ENCODE measurements at places on chromosomes 7 and 10.

- DNase-seq: no peak
Measured at GRCh38 chr7:131555552-131556052, 826 bp downstream of the PODXL start.

DNA sequence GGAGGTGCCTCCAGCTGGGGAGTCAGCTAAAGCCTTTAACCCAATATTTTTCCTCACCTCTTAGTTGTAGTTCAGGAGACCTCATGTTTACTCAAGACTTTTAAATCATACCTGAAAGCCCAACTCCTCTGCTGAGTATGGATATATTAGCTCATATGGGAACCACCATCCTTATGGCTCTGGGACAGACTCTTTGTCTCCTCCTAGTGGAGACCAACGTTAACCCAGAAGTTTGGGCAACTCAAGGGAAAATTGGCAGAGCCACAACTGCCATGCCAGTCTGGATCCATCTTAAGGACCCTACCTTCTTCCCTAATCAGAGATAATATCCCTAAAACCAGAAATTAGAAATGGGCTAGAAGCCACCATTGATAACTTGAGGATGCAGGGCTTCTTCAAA is 80.8 kb downstream of the TMEM106B start:
- DNase-seq: no peak

DNA sequence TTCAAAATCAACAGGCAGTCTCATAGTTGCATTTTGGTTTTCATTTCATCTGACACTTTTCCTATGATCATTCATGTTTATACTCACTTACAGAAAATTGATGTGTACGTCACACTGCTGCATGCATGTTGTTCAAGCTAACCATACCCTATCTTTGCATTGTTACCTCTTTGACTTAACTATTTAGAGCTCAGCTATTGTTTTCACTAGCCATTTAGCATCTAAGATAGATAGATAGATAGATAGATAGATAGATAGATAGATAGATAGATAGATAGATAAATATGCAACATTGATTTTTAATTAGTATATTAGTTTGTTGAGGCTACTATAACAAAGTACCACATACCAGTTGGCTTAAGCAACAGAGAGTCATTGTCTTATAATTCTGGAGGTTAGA is 649.5 kb upstream of the KCND2 start:
- no peak for DNase-seq

DNA sequence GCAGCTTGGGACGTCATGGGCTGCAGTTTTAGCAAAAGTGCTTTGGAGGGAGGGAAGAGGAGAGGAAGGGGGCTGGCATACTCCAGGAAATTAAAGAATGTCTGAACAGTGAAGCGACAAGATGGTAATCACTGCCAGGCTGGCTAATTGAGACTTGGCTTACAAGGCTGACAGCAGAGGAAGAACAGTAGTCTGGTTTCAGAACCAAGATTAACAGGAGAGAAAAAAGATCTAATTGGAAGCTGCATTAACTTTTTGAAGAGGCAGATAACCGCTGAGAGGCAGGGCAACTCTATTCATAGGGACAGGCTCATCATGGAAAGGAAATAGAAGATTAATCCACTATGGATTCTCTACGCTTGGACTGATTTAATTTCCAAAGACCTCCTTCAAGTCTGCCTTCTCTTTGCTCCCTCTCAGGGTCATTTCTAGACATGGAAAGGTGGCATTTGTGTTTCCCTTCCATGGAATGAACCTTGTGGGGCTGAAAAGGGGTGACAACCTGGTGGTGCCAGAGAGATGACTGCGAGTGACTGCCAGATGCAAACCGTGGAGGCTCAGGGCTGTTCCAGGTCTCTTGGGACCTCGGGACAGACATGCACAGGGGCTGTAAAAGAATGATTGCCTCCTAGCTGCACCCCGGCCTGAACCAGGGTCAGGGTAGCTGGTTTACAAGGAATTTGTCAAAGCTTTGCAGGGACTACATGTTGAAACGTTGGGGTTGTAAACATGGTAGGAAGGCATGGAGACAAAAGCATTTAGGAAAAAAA is 210.2 kb upstream of the NPY start:
- DNase-seq: no peak

GRCh38 chr7:155524018-155524556 is 22.3 kb downstream of the CNPY1 start:
- no peak for DNase-seq

DNA sequence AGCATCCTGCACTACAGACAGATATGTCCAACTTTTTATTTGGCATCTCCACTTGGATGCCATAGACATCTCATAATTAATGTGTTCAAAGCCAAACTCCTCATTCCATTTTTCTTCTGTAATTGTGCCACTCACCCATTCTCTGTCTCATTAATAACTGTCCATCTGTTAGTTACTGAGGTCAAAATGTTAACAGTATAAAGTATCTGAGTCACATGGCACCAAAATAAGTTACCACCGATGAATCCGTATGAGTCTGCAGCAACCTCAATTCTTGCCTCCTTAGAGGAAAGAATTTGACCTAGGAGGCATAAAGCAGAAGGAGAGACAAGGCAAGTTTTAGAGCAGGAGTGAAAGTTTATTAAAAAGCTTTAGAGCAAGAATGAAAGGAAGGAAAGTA is 16.5 kb upstream of the NT5C3A start:
- no peak for DNase-seq

GRCh38 chr7:88357781-88358525 is 51.3 kb upstream of the STEAP4 start:
- no peak for DNase-seq

GRCh38 chr10:59904426-59905065 is 1.8 kb downstream of the CCDC6 start:
- DNase-seq: no peak

- DNase-seq: no peak
Measured at GRCh38 chr7:35314354-35314753, 60.5 kb upstream of the TBX20 start.

DNA sequence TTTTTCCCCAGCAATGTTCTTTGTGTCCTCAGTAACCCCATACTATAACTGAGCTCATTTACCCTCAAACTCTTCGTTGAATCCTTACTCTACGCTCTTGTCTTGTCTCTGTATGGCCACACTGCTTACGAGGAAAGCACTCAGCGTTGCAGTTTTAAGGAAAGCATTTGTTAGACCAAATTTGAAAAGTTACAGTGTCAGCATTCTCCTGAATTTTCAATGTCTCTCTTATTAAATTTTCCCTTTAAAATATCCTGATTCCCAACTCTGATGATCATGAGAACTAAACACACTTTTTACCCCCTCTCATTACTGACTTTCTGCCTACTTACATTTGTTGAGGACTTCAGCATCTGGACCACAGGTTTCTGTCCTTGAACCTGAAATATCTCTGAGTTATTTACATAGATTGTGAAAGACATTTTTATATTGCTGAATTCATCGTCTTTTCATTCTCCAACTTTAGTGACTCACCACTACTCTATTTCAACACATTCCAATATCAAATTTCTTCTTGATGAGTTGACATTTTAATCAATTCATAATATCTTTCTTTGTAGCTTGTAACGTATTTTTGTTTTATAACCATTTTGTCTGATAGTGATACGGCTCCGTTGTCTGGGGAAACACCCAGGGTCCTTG is 19.8 kb upstream of the VWDE start:
- no peak for DNase-seq

GRCh38 chr10:44745920-44746319 is 165.2 kb upstream of the TMEM72 start:
- DNase-seq: no peak

DNA sequence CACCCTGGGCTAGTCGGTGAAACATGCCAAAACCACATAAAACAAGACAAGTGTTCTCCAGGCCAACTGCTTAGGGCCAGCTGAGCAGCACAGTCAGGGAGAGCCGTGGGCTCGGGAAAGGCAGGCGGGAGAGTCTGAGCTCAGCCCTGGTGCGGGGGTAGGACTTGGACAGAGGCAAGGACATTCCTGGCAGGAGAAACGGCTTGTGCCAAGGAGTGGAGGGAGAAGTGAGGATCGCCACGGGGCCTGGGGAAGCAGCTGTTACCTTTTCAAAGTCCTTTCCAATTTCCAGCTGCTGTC is 4.2 kb downstream of the ELN start:
- DNase-seq: no peak

GRCh38 chr7:117776224-117776623 is 97.0 kb downstream of the CTTNBP2 start:
- no peak for DNase-seq

Data from hematopoietic multipotent progenitor cell (in vitro differentiated cells).